NCI-H446 treated with DMSO at 0.1 percent for 48 hours (cell line): ENCODE measurements at places on chromosomes 1 and 21.

DNA sequence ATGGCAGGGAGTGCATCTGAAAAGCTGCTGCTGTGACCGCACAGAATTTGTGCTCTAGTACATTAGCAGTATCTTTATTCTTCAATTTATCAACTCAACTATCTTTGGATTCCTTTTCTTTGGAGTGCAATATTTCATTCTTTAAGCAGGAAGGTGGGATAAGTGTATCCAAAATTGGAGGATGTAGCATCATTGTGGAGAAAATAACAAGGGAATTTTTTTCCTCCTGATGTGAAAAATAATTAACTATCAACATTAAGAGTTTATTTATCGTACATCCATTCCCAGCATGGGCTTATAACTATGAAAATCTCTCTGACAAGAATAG lies 25.5 kb downstream of the MAP3K7CL start:
- DNase-seq = no peak

GRCh38 chr1:208272311-208272710 lies 28.1 kb upstream of the PLXNA2 start:
- no peak for DNase-seq

- DNase-seq = no peak
These were observed 378.9 kb downstream of the HHAT start for GRCh38 chr1:210707300-210708240.

DNA sequence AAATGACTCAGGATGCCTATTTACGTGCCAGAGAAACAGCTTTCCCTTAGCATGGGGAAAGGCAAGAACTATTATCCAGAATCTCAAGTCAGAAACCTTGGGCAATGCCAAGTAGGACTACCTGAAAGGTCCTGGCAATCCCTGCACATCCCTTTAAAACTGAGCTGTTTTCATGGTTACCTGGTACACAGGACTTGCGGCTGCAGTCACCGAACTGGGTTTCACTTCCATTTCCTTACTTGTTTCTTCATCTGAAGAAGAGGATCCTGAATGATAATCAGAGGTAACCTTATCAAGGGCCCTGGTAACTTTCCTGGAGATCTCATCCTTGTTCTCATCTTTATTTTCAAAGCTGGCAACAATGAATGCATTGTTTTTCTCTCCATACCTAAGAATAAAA lies 14.3 kb downstream of the BTG3 start:
- DNase-seq = no peak

- DNase-seq = peak; percentile 80
These were observed 296.1 kb downstream of the PTPRC start for GRCh38 chr1:198934901-198935305.

- DNase-seq = no peak
These were observed 210.9 kb upstream of the NRIP1 start for GRCh38 chr21:15275615-15276235.

DNA sequence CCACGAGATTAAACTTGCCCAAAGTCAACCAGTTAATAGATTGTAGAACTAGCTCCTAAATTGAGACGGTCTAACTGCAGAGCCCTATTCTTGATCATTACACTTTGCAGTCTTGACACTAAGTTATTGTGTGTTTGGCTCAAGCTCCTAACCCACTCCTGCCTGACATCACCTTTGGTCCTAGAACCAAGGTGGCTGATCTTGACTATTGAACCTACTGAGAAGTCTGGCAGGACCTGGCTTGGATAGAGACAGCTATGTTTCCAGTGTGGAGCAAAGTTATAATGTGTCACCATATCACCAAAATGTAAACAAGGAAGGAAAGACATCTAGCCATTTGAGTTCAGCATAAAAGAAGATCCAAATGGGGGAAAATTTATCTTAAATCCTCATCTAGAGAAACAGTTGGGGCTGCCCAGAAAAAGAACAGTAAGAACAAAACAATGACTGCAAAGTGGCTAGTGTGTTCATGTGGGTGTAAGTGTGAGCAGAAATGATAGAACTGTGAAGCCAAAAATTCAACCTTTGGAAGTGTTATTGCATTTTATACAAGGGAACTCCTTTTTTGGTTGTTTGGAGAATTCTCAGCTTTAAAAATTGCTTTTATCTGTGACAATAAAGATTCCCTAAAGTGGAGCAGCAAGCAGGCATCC lies 106.8 kb downstream of the ATP5PO start:
- DNase-seq = no peak

- DNase-seq = no peak
These were observed 107.0 kb upstream of the TLR5 start for GRCh38 chr1:223249854-223250631.

DNA sequence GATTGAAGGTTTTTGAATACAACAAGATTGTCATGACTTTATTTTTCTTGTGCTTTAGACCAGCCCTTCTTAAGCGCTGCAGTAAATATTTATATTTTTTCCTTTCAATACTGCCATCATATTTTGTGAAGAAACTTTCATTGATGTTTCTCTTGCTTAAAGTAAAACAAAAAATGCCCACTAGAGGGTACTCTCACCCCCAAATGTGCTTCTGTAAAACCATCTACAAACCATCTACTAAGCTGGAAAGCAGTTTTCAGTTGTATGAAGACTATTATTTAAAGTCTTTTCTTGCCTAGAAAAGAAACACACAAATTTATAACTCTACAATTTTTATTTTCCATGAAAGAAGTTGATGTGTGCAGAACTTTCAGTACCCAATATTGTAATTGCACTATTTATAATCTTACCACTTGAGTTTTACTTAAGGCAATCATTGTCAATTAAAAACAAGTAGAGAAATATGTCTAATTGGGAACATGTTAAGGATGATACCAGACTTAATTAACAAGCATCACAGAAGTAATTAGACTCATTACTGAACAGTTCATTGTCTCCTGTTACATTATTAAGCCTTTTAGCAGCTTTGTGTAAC lies 10.7 kb downstream of the LEPR start:
- DNase-seq = peak; percentile 42

- no peak for DNase-seq
These were observed 103.7 kb downstream of the ABCA4 start for GRCh38 chr1:94017155-94017829.

- no peak for DNase-seq
These were observed 3.9 kb downstream of the PKLR start for GRCh38 chr1:155297384-155297783.

- DNase-seq = no peak
These were observed 11.9 kb upstream of the TCP10L start for GRCh38 chr21:32597205-32597604.

- DNase-seq = peak; percentile 95
These were observed 28.9 kb upstream of the CLSTN1 start for GRCh38 chr1:9852410-9853248.

GRCh38 chr21:45176141-45176540 lies 101.8 kb downstream of the ADARB1 start:
- DNase-seq = no peak

DNA sequence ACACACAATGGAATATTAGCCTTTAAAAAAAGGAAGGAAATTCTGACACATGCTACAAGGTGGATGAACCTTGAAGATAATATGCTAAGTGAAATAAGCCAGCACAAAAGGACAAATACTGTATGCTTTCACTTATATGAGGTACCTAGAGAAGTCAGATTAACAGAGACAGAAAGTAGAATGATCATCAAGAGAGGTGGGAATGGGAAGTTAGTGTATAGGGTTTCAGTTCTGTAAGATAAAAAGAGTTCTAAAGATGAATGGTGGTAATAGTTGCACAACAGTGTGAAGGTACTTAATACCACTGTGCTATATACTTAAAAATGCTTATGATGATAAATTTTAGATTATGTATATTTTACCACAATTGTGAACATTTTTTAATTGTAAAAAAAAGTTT lies 7.2 kb downstream of the RPAP2 start:
- no peak for DNase-seq

DNA sequence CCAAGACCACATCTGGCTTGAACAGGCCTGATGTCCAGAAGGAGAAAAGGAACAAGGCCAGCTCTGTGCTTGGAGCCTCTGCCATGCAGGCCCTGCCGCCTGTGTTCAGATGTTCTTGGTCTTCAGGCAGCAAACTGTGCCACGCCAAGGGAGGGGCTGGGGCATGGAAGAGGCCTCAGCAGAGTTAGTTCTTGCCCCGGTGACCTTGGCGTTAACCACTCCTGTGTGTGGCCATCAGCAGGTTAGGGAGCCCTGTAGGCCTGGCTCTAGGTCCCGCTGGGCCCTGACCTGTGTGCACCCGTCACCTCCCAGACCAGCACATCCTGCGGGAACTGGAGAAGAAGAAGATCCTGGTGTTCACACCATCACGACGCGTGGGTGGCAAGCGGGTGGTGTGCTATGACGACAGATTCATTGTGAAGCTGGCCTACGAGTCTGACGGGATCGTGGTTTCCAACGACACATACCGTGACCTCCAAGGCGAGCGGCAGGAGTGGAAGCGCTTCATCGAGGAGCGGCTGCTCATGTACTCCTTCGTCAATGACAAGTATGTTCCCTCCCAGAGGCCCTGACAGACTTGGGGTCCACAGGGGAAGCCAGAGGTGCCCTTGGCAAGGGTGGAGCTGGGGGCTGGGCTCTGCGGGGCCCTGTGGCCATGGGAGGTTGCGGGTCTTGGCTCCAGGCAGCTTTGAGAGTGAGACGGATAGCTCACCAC lies 7.1 kb downstream of the ZC3H12A start:
- DNase-seq = no peak

GRCh38 chr21:32844653-32845436 lies 73.3 kb upstream of the PAXBP1 start:
- no peak for DNase-seq

- no peak for DNase-seq
These were observed 13.4 kb downstream of the CFAP74 start for GRCh38 chr1:1990222-1990621.

- DNase-seq = no peak
These were observed 44.1 kb downstream of the NPHP4 start for GRCh38 chr1:5947978-5948680.

DNA sequence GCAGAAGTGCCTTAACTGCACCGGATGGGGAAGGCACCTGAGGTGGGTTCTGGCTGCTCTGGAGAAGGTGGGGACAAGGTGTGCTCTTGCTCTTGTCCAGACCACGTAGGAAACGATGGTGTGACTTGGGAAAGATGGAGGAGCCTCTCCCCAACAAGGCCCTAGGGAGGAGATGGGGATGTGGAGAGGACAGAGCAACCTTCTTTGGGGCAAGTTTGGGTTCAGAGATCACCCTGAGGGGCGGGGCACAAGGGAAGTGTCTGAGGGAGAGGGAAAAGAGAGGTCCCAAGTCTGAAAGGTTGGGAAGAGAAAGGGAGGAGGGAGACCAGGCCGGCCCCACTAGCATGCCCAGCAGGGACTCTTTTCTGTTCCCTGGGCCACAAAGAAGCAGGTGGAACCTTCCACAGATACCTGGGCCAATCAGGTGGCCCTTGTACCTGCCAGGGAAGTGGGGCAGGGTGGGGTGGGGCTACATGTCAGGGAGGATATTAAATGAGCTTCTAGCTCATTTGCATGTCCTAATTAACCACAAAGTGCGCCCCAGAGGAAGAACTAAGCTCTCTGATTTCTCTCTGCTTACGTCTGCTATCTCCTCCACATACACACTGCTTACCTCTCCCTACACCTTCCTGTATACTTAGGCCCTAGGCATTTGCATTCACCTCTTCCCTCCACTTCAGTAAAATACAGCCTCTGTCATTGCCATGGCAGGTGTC lies 15.9 kb downstream of the INKA2 start:
- no peak for DNase-seq

DNA sequence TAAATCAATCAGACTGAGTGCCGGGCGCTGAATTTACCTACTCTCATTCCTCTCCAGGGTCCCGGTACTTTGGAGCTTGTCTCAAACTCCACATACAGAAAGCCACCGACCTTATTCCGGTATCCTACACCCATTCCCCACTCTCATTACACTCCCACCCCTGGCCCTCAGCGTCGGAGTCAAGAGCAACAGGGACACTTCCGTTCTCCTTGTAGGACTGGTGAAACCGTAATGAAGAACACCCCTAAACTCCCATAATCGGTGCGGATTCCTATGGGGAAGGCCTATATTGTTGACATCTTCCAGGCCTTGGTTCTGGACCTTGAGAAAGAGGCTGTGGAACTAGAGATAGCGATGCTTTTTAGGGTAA lies 798 bp downstream of the ZBED6 start:
- DNase-seq = no peak

DNA sequence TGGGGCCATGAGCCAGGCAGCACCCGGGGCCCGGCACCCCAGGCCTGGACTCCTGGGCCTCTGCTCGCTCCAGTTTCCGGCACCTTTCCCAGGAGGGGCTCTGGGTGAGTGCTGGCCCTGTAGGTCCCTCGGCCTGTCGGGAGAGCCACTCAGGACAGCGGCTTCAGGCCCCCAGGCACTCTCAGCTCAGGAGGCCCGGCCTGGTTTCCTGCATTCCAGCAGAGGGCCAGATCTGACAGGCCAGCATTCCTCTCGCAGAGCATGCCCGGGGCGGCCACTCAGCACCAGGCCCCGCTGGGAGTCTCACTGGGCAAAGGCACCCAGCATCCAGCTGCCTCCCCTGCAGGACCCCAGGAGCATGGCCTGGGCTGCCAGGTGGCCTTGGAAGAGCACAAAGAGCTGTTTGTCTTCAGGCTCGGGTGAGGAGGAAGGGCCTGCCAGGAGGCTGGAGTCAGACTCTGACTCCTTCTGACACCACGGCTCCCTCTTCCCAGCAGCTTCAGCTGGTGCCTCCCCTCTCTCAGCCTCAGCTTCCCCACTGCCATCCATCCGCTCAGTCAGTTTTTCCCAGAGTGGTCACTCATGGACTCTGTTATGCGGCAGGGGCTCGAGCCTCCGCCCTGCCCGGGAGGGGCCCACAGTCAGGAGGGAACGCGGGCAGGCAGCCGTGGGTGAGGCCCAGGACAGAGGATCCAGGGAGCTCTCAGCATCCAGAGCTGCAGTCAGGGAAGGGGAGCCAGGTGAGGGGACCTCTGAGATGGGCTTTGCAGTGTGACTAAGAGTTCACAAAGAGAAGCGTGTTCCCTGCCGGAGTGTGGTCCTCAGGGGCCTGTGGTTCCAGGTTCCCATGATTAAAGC lies 51.7 kb downstream of the WNT9A start:
- no peak for DNase-seq

DNA sequence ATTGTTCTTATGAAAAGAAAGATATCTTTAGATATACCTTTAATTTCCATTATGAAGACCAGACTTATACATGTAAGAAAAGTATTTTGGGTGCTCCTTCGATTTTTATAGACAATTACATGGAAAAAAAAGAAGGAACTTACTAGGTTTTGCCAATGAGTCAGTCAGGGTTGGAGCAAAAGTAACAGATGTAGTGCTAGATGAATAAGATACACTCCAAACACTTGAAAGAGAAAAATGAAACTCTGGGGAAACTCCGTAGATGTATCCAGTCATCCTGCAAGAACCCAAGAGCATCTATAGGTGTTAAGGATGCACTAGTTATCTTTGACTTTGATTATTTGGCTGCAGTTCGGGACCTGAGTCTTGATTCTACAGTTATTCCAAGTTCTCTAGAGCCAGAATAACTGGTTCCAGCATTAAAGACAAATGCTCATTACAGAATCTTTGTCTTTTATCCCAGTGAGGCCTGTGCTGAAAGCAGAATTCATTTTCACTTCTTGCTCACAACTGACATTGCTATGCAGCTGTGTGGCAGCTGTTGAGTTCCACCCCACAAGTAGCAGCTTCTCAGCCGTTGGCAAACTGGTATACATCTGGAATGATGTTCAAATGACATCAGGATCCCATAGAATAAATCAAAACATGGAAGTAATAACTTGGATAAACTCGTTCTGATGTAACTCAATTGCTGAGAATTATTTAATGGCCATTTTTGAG lies 326.1 kb downstream of the ASTN1 start:
- no peak for DNase-seq

GRCh38 chr1:230621324-230622030 lies 20.8 kb upstream of the COG2 start:
- no peak for DNase-seq
